ENCODE measurements at places on chromosomes 16 and 17.

- DNase-seq: no peak
Observed at GRCh38 chr17:4940555-4941318, 669 bp downstream of the RNF167 start.

- DNase-seq: no peak
Observed at GRCh38 chr16:67281536-67282446, 2.5 kb downstream of the PLEKHG4 start.

- DNase-seq: no peak
Observed at GRCh38 chr17:47373002-47373401, 49.2 kb downstream of the EFCAB13 start.

DNA sequence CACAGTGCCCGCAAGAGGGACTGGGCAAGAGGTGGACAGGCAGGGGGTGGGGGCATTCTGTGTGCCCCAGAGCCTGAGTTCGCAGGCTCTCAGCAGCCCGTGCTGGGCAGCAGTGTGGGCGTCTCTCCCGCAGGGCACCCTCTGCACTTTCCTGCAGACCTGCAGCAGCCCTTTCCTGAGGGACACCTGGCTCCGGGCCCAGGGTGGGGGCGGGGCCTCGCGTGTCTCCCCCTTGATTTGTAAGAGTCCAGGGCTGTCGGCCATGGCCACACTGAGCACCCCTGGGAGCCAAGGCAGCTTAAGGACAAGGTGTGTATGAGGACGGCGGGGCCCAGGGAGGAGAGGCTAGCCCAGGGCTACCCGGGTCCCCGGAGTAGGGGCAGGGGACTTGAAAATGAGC, 33.4 kb upstream of the SLC38A10 start:
- no peak for DNase-seq

DNA sequence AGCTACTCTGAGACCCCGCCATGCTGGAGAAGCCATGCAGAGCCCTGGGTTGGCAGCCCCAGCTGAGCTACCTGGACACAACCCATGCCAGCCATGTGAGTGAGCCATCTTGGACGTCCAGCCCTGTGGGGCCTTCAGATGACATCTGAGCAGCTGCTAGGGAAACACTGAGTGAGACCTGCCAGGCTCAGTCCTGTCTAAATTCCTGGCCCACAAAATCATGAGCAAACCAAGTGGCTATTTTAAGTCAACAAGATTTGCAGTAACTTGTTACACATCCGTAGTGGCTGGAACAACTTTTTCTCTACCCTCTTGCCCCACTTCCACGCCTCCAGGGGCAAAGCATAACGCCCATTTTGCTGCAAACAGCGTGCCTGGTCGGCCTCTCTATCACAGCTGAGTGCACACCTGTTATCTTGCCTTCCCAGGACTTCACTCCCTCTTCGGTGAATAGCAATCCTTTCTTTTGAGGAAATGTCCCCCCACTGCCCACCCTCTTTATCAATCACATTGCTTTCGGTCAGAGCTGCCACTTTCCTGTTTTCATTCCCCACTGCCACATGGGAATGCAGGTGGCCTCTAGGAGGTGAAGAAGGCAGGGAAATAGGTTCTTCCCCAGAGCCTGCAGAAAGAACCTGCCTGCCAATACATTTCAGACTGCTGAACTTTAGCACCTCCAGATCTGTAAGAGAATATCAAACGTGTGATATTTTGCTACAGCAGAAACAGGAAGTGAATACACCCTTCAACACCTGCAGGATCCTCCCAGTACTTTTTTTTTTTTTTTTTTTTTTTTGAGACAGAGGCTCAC, 7.4 kb upstream of the SCIMP start:
- DNase-seq: peak; percentile 83

GRCh38 chr17:74466828-74467184, 372 bp downstream of the CD300A start:
- DNase-seq: no peak

- peak; percentile 95 for DNase-seq
Observed at GRCh38 chr17:40632216-40632615, 15.4 kb downstream of the SMARCE1 start.

- no peak for DNase-seq
Observed at GRCh38 chr17:71349908-71350600, 770.8 kb upstream of the SOX9 start.

DNA sequence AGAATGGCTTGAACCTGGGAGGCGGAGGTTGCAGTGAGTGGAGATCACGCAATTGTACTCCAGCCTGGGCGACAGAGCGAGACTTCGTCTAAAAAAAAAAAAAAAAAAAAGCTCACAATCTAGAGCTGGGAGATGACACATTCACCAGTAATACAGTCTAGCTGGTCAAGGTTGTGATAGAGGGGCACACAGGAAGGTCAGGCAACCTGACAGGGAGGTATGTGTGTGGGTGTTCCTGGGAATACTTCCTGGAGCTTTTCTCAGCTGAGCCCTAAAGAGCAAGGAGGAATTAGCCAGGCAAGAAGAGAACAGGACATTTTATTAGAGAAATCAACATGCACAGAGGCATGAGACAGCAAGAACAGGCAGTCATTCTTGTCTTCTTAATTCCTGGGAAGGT, 216.7 kb downstream of the SHISA9 start:
- no peak for DNase-seq

All from small intestine (tissue), 16 donors.